ENCODE measurements at places on chromosomes 3 and 15.
A peak's percentile ranks its signal among the peaks of the same experiment; 100 is the strongest.

GRCh38 chr3:12753275-12754028, 5.6 kb downstream of the TMEM40 start:
- DNase-seq, result no peak

- DNase-seq, result no peak
Observed at GRCh38 chr15:38154837-38155236, 97.8 kb upstream of the SPRED1 start.

DNA sequence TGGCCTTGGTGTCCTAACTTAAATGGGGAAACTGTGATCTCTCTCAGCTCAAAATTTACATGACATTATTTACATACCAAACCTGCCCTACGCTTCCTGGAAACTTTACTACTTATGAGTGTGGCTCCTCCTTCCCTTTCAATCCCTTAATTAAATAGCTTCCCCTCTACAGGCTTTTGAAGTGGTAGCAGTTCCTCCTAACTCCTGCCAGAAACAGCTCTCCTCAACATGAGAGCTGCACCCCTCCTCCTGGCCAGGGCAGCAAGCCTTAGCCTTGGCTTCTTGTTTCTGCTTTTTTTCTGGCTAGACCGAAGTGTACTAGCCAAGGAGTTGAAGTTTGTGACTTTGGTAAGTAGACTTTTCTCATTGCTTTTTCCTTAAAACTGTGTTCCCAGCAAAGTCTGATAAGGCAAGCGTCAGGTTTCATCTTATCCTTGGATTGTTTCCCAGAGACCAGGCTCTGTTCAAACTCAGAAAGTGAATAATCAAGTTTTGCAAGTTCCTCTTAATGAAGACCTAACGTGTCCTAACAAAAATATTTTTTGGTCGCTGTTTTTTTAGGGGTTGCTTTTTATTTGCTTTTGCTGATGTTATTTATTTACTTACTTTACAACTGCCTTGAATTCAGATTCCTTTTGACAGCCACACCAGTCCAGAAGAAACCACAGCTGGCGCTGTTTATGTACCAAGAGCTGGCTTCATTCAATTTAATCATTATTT, at the start of gene ACP3:
TSS of gene ACP3 (plus strand) at position 179 of the 720 bp plus-strand sequence. CDS start at position 229, 50 bp downstream.
- no peak for DNase-seq

- no peak for DNase-seq
Observed at GRCh38 chr3:127899200-127899599, 15.8 kb upstream of the KBTBD12 start.

DNA sequence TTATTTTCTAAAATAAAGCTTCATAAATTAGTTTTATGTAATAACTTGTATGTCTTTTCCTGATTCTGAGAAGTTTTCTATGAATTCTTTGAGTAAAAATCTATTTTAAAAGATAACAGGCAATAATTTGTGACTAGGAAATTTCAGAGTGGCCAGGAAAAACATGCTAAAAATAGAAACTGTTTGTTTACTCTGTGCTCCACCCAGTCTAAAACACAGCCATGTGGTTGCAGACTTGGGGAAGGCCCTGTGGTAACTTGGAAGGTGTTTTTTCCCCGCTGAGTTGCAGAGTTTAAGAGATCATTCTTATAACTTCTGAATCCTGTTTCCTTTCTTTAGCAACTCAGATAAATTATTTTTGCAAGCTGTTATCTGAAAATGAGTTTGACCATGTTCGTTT, 21.9 kb downstream of the PLCL2 start:
- DNase-seq, result no peak

DNA sequence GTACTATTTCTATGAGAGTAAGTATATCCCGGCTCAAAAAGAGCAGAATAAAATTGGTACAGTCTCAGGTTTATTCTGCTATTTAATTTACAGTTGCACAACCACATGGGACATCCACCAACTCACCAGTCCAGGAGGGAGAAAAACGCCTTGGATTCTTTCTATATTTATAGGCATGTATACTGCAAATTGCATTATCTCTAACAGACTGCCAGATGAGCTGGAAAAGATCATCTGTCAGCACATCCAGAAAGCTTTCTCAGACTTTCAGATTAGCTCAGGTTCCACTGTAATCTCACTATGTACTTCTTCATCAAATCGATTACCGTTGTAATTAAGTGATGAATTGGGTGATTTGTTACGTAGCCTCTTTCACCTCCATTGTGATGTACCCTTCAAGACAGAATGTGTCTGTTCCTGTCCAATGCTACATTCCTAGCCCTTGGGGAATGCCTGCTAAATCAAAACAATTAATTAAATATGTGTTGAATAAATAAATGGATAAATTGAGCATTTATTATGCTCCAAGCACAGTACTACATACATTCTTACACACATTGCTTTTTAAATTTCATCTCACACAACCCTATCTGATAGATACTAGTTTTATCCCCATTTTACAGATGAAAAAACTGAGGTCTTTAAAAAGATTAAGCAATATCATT, 38.1 kb upstream of the TMC3 start:
- no peak for DNase-seq

- no peak for DNase-seq
Observed at GRCh38 chr3:18806633-18807032, 341.7 kb upstream of the KCNH8 start.

GRCh38 chr3:58535531-58536500, 1.2 kb downstream of the ACOX2 start:
- DNase-seq, result no peak

DNA sequence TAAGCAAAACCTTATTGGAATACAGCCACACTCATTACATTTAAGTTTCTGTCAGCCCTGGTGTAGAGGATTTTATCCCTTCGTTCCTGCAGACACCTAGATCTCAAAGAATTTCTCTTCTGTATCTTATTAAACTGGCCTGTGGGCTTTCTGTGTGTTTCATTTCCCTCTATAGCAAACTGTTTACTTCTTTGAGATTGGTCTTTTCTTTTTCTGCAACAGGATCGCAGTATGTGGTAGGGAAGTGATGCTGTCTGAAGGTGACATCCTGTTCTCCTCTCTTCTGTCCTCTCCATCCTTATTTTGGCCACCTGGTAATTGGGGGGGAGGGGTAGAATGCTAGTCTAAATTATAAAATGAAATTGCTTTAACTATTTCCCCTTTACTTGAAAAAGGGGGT, 25.5 kb downstream of the ATP1B3 start:
- DNase-seq, result no peak

GRCh38 chr3:102144063-102144462, 290.8 kb upstream of the ZPLD1 start:
- no peak for DNase-seq

- DNase-seq, result no peak
Observed at GRCh38 chr15:88657326-88658069, 18.7 kb downstream of the ISG20 start.

- no peak for DNase-seq
Observed at GRCh38 chr3:95588473-95588872, 1225.9 kb upstream of the EPHA6 start.

DNA sequence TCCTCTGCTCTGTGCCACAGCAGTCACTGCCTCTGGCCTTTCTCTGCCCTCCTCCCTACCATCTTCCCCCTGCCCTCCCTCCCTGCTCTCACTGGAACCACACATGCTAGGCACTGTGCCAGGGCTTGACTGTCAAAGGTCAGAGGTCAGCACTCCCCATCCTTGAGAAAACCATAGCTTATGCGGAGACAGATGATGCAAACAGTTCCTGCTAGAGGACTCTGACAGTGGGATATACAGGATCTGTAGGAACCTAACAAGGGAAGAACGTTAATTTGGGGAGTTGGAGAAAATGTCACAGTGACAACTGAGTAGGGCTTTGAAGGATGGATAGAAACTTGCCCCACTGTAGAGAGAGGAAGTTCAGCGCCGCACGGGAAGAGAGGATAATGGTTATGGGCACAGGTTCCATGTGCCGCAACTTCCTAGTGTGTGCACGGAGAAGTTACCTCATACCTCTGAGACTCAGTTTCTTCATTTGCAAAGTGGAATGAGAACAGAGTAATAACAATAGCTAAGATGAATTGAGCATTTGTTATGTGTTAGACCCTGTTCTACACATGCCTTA, 29.3 kb upstream of the XYLB start:
- no peak for DNase-seq

DNA sequence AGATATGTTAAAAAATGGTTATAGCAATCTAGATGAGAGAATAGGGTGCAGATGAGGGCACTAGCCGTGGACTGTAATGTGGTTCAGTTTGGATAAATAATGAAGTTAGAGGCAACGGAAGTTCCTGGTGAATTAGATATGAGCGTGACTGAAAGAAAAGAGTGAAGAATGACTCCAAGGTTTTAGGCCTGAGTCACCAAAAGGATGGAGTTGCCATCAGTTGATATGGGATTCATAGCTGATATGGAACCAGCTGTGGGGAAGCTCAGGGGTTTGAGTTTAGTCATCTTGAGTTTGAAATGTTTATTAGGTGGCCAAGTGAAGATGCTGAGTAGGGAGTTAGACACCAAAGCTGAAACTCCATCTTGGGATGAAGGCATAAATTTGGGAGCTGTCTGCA, 66.2 kb downstream of the SSR3 start:
- no peak for DNase-seq

GRCh38 chr3:194792368-194792767, 106.7 kb downstream of the FAM43A start:
- no peak for DNase-seq

DNA sequence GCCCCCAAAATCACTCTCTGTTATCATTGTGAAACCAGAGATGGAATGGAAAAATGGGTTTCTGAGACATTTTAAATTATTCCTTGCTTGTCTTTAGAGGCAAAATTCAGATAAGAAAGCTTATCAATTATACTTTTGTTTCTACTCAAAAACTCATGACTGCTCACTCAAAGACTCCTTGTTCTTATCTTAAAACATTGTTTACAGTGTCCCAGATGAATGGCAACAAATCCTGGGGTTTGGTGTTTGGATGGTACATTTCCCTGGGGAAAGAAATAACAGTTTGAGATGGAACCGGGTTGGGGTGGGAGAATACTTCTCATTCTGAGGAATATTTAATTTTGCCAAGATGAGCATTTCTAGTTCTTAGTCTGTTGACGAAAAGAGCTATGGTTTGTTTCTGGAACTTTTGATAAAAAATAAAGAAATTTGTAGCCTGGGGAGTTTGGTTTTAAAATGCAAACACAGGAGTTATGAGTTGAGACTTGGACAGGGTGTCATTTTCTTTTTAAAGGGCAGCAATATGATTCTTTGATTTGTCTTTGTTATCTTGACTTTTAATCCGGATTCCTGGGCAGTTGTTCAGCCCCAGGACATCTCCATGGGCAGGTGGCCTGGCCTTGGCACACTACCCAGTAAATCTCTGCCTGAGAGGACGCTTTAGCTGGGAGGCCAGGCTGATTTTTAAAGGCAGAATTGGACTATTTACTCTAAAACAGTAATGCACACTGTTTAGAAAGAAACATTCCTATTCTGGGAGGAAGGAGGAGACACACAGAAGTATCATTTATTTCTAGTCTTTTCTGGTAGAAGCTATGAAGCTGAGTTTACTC, 32.4 kb downstream of the BTD start:
- DNase-seq, result no peak

DNA sequence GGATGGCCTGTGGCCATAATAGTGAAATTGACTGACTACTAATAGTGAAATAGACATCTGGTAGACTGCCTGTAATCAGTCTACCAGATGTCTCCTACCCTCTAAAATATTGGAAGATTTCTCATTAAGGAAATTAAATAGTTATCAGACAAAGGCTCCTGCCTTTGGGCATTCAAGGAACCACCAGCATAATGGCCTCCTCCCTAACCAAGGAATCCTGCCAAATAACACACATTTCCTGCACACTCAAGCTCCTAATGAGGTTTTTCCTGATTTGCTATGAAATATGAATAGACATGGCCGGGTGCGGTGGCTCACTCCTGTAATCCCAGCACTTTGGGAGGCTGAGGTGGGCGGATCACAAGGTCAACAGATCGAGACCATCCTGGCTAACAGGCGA, 14.6 kb downstream of the NUSAP1 start:
- DNase-seq, result no peak

DNA sequence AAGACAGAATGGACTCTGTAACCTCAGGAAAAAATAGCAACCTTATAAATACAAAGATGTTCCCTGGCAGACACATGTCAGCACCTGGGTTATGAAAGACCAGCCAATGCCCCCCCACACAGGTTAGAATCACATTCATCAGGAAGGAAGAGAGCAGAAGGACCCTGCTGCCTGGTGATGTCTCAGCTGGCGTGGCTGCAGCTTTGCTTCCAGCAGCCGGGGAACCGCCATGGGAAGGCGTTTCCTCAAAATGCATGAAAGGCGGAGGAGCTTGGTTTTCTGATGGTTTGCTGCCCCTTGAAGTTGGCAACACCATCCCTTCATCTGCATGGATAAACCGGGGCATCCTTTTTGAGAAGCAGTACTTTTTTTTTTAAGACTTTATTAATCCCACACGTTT, 10.9 kb upstream of the NSMCE3 start:
- no peak for DNase-seq

GRCh38 chr3:148911173-148911572, 46.1 kb downstream of the CPA3 start:
- DNase-seq, result no peak

DNA sequence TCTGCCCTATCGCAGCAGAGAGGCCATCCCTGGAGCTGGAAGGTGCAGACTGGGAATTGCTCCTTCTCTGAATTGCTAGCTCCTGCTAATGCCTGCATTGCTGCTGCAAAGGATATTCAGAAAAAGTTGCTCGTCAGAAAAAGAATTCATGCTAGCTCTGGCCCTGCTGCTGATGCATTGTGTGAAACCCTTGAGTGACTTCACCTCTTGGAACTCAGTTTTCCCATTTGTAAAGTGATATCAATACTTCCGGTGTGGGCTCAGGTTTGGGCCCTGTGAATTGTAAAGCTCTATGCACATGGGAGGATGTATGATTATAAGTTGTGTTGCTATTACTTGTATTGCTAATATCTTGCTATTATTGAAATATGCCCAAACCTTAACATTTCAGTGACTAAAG, 11.4 kb downstream of the SQOR start:
- no peak for DNase-seq

- peak; percentile 68 for DNase-seq
Observed at GRCh38 chr3:48504051-48504946, at the start of gene SHISA5. Gene SHISA5 (minus strand): TSS chr3:48504174. CDS start chr3:48504094, 80 bp downstream.

DNA sequence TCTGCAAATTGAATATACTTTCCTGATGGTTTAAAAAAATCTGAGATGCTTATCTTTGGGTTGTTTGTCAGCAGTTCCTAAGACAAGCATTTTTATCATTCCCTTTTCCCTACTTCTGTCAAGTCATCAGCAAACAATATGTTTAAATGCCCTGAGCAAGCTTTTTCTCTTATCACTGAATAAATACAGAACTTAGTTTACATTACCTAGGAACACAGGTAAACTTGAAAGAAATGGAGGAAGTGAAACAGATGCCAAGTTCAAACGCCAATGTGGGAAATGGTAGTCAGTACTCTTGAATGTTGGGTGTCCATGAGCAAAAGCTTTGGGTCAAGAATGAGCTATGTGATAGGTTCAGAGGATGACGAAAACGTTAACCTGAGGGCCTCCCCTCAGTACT, 17.2 kb upstream of the TCAIM start:
- no peak for DNase-seq

- peak; percentile 77 for DNase-seq
Observed at GRCh38 chr15:89971592-89971997, 29.5 kb upstream of the ZNF710 start.
